ENCODE measurements at places on chromosomes 2 and 18.

DNA sequence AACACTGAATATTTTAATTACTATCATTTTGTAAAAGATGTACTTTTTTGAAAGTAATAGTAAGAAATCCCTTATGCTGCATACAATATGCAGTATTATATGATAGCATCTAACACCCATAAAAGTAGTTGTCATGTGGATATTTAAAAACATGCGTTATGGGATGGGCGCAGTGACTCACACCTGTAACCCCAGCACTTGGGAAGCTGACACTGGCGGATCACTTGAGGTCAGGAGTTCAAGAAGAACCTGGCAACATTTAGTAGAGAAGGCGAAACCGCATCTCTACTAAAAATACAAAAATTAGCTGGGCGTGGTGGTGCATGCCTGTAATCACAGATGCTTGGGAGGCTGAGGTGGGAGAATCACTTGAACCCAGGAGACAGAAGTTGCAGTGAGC, 88.9 kb downstream of the FEZ2 start:
- DNase-seq = no peak

DNA sequence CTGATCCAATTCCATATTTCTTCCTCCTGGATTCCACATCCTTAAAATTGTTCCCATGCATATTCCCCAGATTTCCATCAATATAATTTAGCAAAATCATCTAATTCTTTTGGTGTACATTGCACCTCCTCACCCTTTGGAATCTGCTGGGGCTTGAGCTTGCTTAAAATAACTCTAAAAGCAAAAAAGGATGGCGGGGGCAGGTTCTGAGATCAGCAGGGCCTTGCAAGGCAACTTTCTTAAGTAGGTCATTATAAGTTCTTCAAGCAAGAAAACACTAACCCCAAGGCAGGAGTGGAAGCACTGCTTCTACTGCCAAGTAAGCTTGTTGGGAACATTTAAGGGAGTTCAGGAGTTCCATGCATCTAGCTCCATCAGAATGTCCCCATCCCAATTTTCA, 254.3 kb upstream of the CCDC68 start:
- DNase-seq = no peak

GRCh38 chr2:186605041-186605440, 15.2 kb downstream of the ITGAV start:
- DNase-seq = no peak

- DNase-seq = no peak
Observed at GRCh38 chr2:42872721-42873120, 80.3 kb upstream of the HAAO start.

- DNase-seq = no peak
Observed at GRCh38 chr18:55488473-55488872, 99.5 kb downstream of the TCF4 start.

GRCh38 chr2:197238043-197238365, 72.6 kb downstream of the ANKRD44 start:
- DNase-seq = no peak

- no peak for DNase-seq
Observed at GRCh38 chr2:241255542-241256167, 59.8 kb downstream of the HDLBP start.
